Muscle of leg (tissue), 16 donors: ENCODE measurements at places on chromosomes 6 and 20. TPM values are rescaled to one million over a fixed set of nuclear protein-coding genes. Genes with fewer than 3 reads are reported as not detected.

The SLC2A10 gene
- total RNA-seq, result 18.9 TPM

The ASIP gene
- total RNA-seq, result 0.27 TPM

The ZBTB46 gene
- total RNA-seq, result 20.7 TPM

The RAMACL gene
- 0.71 TPM for total RNA-seq

The POM121L2 gene
- total RNA-seq, result not detected

The OXT gene
- 0.66 TPM for total RNA-seq

The HSPA1L gene
- 2.3 TPM for total RNA-seq

The TSHZ2 gene
- 11.9 TPM for total RNA-seq

The TRIM40 gene
- not detected for total RNA-seq

The OPRM1 gene
- total RNA-seq, result not detected

The TMEM63B gene
- total RNA-seq, result 8.6 TPM

The ISM1 gene
- 1.4 TPM for total RNA-seq

The KIAA1755 gene
- total RNA-seq, result 8.7 TPM

The HMGCLL1 gene
- total RNA-seq, result 9.2 TPM

The CEP57L1 gene
- total RNA-seq, result 30.9 TPM
